ENCODE measurements at places on chromosomes 12 and 14.

DNA sequence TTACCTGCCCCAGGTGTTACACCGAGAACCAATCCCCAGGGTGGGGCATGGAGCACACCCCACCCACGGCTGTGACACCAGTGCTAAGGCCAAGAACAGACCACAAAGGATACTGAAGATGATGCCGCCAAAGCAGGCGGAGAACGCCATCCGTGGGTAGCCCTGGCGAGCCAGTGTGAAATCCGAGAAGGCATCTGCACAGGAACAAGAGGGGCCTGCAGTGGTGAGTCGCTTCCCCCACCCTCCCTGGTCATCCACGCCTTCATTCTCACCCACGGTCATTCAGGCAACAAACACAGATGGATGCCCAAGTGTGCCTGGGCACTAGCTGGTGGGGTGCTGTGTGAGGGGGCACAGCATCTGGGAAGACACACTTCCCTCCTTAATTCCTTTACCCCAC is 28.5 kb downstream of the SLC8B1 start:
- DNase-seq: no peak

DNA sequence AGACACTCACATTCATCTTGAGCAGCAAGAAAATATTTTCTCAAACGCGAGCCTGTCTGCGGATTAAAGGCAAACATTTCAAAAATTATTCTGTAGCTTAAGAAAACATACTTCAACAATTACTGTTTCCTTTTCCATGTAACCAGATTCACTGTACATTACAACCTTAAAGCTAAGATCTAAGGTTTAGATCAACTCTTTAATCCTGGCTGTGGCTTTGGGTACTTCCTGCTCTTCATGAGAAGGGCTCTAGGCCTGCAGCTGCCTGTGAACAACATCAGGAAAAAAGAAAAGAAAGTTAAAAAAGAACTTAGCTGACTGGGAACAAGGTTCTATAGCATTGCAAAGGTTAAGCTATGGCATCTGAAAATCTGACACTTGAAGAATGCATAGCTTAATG is 21.4 kb upstream of the PIWIL1 start:
- no peak for DNase-seq

DNA sequence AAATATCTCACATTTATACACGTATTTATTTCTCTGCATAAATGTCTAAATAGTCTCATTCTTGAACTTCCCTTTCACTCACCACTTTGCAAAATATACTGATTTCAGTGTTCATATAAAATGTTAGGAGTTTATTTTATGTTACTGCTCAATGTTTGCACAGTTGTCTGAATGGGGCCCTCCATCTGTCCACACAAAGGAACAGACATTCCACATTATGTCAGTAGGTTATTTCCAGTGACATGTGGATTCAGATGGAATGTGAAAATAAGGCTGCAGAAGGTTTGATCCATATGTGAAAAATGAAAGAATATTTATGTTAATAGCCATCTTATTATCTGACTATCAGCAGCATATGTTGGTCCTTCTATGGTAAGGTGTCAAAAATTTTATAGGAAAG is 994.4 kb upstream of the SEL1L start:
- DNase-seq: no peak

DNA sequence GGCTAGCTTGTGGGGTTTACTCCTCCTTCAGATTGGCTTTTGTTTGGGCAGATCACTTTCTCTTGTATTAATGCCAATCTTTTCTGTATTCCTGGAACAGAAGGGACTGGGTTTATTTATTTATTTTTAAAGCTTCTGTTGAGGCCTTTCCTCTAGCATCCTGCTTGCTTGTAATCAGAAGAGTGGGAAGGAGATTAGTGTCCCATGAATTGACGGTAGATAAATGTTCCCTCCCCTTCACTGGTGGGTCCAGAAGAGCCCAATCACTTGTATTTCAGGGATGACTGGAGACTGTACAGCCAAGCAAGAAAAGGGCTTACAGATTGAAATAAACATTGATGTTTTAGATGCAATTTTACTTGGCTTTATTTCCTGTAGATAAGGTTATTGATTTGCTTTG is 71.0 kb downstream of the LIN52 start:
- DNase-seq: no peak

GRCh38 chr12:107404981-107405380 is 280.6 kb upstream of the PWP1 start:
- DNase-seq: peak; percentile 12

DNA sequence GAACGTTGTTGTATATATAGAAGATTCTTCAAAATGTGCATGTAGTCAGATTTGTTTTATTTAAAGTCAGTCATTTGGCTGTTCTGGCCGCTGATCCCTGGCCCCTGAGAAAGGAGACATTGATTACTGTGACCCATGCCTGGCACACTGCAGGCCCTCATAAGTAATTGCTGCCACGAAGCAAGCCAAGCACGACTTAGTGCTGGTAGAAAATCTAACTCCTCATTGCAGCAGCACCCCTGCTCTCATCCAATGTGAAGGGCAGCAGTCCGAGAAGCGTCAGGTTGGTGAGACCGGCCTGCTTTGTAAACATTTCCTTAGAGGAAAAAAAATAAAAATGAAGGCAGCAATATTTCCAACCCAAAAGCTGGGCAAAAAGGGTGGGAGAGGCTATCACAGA is 22.8 kb upstream of the TMTC2 start:
- no peak for DNase-seq

DNA sequence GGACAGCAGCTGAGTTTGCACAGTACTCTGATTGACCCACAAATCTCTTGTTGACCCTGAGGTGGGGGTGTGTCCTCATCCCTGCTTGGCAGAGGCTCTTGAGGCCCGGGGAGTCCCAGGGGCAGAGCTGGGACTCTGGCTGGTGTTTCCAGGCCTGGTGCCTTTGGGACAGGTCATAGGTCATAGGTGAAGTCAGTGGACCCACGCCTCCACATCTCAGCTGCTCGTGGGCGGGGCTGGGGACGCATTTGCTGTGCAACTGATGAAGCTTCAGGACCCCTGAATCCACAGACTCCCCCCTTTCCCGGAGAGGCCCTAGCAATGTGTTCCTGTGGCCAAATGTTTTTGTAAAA is 408 bp upstream of the CACNA2D4 start:
- DNase-seq: no peak

GRCh38 chr12:93813972-93814821 is 137.0 kb downstream of the CRADD start:
- no peak for DNase-seq

- DNase-seq: no peak
Measured at GRCh38 chr14:22813145-22813544, 2.1 kb downstream of the SLC7A7 start.

DNA sequence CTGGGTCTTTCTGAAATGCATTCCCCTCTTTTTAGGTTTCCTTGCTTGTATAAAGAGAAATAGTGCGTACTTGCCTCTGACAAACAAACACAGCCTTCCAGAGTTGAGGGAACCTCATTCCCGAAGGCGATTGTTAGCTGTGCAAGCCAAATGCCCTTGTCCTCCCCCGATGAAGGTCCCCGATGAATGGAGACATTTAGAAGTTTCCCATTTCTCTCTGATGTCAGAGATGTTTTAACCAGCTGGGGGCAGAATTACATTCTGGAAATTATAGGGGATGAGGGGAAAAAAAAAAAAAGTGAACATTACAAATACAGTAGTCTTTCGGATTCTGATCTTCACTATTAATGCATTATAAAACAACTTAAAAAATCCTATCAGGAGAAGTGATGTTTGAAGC is 366.8 kb downstream of the VRK1 start:
- no peak for DNase-seq

DNA sequence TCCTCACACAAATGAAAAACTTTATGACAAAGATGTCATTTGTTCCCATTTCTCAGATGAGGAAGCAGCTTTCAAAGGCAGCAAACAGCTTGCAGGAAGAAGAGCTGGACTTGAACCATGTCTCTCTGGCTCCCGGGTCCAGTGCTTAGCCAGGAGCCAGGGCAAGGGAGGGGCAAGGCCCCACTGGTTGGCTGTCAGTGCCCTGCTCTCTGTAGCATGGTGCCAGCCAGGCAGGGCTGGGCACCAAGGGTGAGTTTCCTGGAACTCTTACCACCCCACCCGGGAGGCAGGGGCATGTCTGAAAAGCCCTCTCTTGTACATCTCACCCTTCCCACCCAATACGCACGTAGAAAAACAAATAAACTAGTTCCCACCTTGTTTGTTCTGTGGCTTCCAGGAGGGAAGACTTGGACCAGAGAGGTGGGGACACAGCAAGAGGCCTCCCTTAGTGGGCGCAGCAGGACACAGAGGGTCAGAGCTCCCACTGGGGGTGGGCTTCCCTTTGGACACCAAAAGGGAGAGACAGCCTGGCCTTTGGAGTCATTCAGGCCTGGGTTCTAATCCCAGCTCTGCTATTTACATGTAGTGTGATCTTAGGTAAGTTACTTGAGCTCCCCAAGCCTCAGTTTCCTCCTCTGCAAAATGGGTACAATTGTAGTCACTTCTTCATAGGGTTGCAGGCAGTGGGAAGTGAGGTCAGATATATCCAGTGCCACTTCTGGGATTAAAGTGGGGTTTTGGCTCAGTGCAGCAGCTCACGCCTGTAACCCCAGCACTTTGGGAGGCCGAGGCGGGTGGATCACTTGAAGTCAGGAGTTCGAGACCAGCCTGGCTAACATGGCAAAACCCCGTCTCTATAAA is 17.2 kb downstream of the TRPV4 start:
- DNase-seq: no peak

DNA sequence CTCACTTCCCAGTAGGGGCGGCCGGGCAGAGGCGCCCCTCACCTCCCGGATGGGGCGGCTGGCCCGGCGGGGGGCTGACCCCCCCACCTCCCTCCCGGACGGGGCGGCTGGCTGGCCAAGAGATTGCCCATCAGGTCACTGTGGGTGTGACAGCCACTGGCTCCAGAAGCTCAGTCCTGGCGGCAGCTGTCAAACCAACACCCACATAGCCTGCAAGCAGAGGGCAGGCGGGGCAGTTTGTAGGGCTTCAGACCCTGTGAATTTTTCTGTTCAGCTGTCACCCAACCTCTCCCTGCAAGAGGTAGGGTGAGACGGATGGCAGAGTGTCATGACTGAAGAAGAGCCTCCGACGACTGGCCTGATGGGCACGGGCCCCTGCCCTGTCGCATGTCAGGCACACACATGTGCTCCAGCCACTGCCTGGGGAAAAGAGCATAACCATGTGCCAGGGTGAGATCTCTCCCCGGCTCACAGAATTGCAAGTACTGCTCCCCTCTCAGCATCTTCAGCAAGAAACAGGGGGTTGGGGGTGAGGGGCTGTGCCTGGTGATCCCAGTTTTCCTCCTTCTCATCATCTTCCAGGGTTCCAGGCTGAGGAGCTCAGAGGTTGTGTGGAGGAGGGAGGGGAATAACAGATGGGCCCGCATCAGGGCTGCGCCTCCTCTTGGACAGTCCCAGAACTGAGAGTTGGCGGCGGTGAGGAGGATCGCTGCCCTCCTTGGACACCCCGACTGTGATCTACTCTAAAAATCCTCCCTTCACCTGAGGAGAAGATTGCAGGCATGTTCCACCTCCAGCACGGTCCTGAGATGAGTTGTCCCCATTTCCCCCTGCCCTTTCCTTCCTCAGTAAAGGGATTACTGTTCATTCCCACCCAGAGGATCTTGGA is 11.2 kb upstream of the PRPH start:
- DNase-seq: no peak

GRCh38 chr12:53748072-53748840 is 3.5 kb downstream of the CISTR start:
- DNase-seq: peak; percentile 17

- DNase-seq: no peak
Measured at GRCh38 chr14:96221109-96221650, 16.5 kb downstream of the BDKRB2 start.

DNA sequence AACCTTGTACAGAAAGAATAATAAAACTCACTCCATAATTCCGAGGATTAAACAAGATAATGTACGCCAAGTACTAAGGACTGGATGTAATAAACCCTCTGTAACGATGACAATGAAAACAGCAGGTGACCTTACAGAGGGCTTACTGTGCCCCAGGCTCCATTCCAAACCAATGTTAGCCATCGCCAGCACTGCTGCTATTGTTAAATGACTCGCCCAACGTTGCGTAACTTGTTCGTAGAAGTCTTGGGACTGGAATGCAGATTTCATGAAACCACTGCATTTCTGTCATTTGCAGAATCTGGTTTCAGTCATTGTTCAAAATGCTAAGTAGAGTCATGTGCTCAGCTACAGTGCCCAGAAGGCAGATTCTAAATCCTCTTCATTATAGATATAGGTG is 728 bp upstream of the STON2 start:
- DNase-seq: no peak

DNA sequence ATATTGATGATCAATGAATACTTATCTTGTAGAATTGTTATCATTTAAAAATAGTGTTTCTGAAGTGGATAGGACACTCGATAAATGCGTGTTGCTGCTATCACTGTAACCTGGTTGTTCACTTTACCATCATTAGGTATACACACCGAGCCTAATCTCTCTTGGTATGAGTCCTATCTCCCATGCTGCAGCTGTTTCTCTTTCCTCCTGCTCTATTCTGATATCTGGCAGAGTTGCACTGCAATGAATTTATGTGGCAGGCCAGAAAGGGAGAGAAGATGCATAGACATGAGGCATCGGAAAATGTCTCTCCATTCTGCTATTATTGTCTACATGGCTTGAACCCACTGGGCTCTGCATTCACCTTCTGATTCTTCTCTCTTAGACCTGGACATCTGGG is 26.7 kb downstream of the KCNK10 start:
- no peak for DNase-seq

- DNase-seq: no peak
Measured at GRCh38 chr12:45182511-45182910, 33.4 kb upstream of the ANO6 start.

DNA sequence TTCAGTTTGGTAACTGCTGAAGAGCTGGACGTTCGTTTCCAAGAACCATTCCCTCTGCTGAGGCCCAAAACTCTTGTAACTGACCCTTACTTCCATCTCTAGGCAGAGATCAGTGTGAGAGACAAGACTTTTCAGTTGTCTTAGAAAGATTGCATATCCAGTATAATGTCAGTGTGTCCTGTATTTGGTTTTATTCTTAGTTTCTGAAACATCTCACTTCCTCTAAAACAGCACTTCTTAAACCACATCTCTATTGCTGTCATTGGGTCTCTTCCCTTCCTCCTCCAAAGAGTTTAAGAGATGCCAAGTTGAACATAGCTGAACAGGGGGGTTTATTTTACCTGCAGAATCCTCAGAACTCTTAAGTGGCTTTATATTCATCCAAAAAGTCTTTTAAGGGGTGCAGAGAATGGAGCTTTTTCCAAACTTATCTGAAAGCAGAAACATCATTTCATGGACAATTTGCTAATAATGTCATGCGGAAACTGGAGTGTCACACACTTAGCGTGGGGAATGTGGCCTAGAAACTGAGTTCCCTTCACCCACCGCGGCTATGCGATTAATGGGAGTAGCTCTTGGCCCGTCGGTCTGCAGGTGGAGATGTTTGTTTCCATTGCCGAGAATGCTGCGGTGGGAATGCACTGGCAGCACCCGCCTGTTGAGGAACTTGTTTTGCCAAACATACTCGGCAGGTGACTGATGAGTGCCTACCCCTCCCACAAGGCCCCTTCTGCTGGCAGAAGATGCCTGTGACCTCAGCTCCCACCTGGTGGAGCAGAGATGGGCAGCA is 148.2 kb downstream of the ADGRD1 start:
- peak; percentile 35 for DNase-seq

- DNase-seq: no peak
Measured at GRCh38 chr12:32504591-32504990, 105.2 kb downstream of the FGD4 start.

GRCh38 chr12:95998611-95999286 is 2.6 kb upstream of the HAL start:
- peak; percentile 73 for DNase-seq

- DNase-seq: no peak
Measured at GRCh38 chr12:67782573-67782972, 134.0 kb downstream of the DYRK2 start.

- no peak for DNase-seq
Measured at GRCh38 chr14:20093442-20093841, 17.1 kb upstream of the OR4K17 start.
